ENCODE measurements at places on chromosomes 7 and 10. TPM values are rescaled to one million over a fixed set of nuclear protein-coding genes. Genes with fewer than 3 reads are reported as not detected.

CYP2C9 gene
- total RNA-seq = not detected

DNA sequence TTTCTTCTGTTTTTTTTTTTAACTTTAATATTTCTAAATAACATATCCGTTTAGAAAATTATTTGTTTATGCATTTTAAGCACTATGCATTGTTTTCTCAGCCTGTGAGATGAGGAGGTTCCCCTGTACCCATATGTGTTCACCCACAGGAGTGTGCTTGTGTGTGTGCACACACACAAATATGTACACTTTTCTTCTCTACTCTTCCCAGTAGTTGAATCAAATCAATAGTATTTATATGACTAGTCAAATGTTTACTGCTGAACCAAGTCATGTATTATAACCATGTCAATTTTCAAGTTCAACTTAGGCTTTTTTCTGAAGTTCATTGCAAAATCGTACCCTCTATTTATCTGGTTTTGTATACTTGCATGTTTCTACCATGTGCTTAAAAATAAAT is 37.3 kb downstream of the HDAC9 start:
- no peak overlapping the region for H3K27ac ChIP-seq
- no peaks in the 10 kb centered on the region for H3K36me3 ChIP-seq
- no peak overlapping the region for H3K4me3 ChIP-seq
- no peak for DNase-seq
- no peaks in the 10 kb centered on the region for H3K27me3 ChIP-seq

GRCh38 chr10:31143331-31143935 is 111.8 kb upstream of the ZNF438 start:
- no peak for DNase-seq
- peak overlapping the region; percentile 32 for H3K27ac ChIP-seq
- peaks cover 23% of the 10 kb centered on the region for H3K27me3 ChIP-seq
- no peak overlapping the region for H3K4me3 ChIP-seq
- H3K4me1 ChIP-seq = peaks cover 3% of the 10 kb centered on the region
- H3K36me3 ChIP-seq = peaks cover 5% of the 10 kb centered on the region

DNA sequence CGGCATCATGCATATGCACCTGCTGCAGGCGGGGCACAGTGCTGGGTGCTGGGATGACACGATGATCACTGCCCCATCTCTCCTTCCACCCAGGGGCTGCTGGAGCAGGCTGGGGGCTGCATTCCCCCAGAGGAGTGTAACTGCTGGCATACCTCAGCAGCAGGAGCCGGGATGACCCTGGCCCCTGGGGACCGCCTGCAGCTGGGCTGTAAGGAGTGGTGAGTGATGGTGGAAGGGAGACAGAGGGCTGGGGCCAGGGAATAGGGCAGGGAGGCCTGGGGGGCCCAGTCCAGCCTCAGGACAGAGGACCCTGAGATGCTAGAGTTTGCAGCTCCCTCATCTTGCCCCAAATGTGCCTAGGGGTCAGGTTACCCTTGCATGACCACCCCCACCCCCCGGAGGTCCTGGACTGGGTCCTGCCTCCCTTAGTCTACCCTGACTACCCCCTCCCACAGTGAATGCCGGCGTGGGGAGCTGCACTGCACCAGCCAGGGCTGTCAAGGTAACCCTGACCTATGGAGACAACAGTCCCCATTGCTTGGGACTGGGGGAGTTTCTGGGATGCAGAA is 14.5 kb upstream of the ZNF862 start:
- no peaks in the 10 kb centered on the region for H3K27me3 ChIP-seq
- no peaks in the 10 kb centered on the region for H3K4me1 ChIP-seq
- peak overlapping the region; percentile 9 for H3K27ac ChIP-seq
- no peak for DNase-seq

DNA sequence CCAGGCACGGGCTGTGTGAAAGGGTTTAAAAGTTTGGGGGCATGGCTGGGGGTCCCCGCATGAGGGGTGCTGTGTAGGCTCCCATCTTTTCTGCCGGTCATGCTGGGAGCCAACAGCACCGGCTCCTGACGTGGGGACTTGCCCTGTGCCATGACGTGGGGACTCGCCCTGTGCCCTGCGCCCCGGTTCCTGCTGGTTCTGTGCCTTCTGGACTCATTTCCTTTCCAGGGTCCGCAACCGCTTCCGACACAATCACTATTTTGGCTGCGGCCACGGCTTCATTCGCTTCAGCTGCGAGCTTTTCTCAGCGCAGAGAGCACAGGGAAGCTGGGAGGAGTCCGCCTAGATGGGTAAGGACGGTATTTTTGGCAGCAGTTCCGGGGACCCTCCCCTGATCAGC is 7.6 kb upstream of the GIMAP8 start:
- H3K27me3 ChIP-seq = no peaks in the 10 kb centered on the region
- H3K27ac ChIP-seq = no peak overlapping the region
- no peak overlapping the region for H3K4me3 ChIP-seq
- H3K36me3 ChIP-seq = no peaks in the 10 kb centered on the region

- H3K27me3 ChIP-seq = peaks cover 15% of the 10 kb centered on the region
- H3K4me3 ChIP-seq = no peak overlapping the region
- H3K36me3 ChIP-seq = no peaks in the 10 kb centered on the region
- DNase-seq = no peak
- H3K27ac ChIP-seq = no peak overlapping the region
These were observed 383.0 kb downstream of the HPSE2 start for GRCh38 chr10:98852686-98853085.

DNA sequence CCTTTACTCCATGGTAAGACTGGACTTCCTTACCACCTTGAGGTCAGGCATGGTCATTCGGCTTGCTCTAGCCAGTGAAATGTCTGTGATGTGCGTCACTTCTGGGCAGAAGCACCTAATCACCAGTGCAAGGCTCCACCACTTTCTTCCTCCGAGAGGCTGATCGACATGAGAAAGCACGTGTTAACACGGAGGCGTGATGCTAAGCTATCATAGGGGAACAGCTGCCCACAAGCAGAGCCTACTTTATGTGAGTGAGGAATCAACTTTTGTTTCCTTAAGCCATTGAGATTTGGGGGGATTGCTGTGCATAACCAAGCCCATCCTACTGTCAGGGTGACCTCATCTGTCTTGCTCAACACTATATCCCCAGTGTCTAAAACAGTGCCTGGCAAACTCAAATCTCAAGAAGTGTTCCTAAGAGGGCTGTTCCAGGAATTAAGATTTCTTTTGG is 23.1 kb upstream of the SAR1A start:
- no peaks in the 10 kb centered on the region for H3K27me3 ChIP-seq
- H3K36me3 ChIP-seq = no peaks in the 10 kb centered on the region
- H3K4me3 ChIP-seq = no peak overlapping the region
- no peak overlapping the region for H3K27ac ChIP-seq
- DNase-seq = no peak

- no peak overlapping the region for H3K27ac ChIP-seq
- H3K4me1 ChIP-seq = no peaks in the 10 kb centered on the region
- H3K4me3 ChIP-seq = no peak overlapping the region
These were observed 733.8 kb downstream of the PARD3 start for GRCh38 chr10:34081347-34081743.
